Endothelial cell (in vitro differentiated cells): ENCODE measurements at places on chromosomes 5 and 9.

- peak; percentile 37 for DNase-seq
These were observed at the start of gene CXCL14 for GRCh38 chr5:135578685-135579341. TSS of gene CXCL14 (minus strand) at chr5:135578991. CDS start at chr5:135578778, 213 bp downstream.

DNA sequence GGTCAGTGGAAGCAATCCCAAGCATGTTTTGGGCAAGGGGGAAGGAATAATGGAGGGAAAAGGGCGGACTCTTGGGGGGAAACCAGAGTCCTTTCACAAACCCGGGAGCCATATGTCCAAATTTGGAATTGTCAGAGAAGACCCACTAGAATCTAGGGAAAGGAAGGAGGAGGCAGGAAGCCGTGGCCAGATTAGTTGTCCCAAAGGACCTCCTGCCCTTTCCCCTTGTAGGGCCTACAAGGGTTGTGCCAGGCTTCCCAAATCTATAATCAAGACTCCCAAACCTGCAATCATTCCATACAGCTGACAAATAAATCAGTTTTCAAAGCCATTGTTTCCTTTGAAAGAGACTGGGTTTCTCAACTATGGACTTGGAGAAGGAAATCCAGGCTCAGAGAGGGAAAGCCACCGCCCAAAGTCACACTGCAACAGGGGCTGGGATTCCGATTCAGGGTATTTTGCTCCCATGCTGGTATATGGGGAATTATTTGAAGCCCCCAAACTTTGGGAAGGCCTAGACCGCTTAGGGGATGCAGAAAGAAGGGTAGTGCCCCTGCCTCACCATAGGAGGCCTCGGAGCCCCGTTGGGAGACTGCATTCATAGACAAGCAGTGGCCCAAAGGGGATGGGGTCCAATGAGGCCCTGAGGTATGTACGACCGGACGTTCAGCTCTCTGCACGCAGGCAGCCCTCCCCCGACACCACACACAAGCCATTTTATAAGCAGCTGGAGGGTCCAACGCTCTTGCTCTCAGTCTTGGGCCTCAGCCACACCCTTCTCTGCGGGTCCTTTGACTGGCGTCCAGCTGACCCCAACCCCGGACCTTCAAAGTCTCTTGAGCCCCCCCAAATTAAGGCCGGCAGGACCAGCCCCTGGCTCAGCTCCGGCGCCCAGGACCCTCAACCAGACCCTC lies 815 bp downstream of the ANXA6 start:
- peak; percentile 29 for DNase-seq

DNA sequence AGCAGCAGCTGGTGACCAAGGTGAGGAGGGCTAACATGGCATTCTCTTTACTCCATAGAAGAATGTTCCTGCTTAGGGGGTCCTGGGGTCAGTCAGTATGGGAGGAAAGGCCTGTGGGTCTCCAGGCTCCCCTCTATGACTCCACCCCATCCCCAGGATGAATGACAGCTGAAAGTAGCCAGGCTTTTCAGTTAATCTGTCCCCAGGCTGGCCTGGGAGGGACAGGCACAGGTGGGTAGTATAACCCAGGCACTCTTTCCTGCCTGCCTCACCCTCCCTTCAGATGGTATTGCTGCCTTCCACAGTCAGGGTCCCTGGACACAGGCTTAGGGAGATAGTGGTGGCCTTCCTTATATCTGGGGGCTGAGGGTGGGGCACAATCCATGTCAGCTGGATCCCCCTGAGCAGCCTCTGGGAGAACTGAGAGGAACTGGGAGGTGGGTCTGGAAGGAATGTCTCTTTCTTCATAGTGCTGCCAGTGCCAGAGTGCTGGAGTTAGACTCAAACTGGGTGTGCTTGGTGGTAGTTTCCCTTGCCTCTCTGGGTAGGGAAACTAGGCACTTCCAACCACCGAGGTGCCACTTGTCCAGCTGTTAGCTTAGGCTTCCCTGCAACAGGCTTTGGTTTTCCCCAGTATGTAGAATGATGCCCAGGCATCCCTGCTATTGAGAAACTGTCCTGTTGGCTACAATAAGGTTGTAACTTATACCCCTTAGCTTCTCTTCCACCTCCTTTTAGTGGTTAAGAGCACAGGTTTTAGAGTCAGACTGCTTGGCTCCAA lies 27.8 kb downstream of the LARP1 start:
- DNase-seq, result no peak

DNA sequence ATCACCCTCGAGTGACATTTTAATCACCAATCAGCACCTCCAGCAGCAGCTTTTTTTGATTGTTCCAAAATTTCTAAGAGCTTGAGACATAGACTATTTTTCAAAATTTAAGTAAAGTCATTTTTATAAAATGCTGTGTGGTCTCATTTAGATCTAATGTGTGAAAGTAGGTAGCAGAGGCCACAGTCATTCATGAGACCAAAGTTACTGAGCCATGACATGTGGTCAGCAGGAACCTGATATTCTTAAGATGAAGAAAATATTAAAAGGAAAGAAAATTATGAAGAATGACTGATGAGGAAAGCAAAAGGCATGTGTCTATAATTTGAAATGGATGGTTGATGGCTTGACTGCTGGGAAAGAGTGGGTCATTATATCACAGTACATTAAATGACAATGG lies 7.2 kb downstream of the FREM1 start:
- DNase-seq, result no peak

DNA sequence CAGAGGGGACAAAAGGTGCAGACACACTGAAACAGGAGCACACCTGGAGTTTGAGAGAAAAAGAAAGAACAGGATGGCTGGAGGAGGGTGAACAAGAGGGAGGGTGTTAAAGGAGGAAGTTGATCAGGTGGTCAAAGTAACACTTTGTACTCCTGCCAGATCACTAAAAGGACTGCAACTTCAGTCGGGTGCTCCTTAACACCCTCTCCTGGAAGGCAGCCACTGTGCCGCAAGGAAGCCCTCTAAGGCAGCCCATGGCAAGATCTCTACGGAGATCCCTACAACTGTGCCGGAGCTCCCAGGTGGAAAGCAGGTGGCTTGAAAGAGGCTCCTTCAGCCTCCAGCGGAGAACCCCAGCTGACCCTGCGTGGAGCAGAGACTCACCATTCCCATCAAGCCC lies 124.4 kb upstream of the MSX2 start:
- DNase-seq, result no peak

GRCh38 chr5:4947893-4948536 lies 192.1 kb upstream of the ADAMTS16 start:
- no peak for DNase-seq

DNA sequence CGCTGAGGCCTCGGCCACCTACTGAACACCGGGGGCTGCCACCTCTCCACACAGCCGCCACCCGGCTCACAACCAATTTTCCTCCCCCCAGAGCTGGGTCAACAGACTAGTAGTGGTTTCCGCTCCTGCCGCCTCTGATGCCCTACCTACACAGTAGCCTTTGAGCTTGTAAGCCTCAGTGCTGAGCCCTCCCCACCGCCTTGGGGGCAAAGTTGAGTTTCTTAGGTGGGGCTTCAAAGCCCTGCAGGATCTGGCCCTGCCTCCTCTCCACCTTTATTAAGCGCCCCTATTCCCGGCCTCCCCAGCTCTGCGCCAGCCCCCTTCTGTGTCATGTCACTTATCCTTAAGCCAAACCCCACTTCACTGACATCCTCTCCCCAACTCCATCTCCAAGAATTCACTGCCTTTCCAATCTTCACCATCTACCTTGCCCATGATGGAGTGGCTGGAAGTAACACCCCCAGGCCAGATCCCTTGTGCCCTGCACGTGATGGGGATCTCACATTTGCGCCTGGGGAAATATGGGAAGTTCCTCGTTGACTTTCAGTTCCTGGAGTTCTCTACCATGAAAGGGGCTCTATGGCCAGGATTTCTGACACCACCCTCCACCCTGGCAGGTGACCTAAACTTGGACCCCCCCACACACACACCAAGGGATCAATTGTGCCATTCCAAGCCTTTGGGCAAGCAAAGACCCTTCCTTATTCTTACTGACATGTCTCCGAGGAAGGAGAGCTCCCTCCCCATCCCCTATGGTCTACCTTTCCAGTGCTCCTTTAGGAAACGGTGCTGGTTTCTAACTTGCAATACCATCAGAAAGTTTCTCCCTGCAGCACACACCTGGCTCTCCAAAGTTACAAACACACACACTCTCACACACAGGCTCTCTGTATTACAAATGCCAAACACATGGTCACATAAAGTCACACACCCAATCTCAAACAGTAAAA lies 2.7 kb upstream of the CNTFR start:
- no peak for DNase-seq

DNA sequence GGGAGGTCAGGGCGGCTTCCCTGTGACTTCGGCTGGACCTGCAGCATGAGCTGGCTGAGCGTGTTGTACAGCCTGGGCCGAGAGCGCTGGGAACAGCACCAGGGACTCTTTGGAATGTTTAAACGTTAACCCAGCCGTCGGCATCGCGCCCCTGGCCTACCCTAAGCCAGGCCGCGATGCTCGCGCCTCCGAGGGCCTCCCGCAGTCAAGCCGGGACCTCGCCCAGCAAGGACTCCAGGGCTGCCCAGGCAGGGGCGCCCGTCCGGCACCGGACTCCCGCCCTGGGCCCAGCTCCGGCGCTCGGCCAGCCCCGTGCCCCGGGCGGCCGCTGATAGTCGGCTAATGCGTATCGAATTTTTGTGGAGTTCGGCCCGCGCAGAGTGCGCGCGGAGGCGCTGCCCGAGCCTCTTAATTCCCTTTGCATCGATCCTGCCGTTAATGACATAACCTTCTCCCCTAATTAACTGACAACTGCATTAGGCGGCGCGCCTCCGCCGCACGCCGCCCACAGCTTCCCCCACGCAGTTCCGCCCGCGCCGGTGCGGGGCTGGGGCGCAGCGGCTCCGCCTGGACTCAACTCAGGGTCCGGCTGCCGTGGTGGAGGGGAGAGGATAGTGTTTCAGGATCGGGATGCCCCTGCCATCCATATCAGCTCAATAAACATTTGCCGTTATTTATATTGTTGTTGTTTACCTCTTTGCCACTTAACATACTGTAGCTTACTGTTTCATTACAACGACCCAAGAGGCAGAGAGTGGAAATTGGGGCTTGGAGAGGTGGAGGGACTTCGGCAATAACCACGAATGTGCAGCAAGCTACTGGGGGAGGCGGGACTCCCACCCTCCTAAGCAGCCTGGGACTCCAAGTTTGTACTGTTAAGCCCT lies 28.8 kb upstream of the CDC23 start:
- DNase-seq, result peak; percentile 37

DNA sequence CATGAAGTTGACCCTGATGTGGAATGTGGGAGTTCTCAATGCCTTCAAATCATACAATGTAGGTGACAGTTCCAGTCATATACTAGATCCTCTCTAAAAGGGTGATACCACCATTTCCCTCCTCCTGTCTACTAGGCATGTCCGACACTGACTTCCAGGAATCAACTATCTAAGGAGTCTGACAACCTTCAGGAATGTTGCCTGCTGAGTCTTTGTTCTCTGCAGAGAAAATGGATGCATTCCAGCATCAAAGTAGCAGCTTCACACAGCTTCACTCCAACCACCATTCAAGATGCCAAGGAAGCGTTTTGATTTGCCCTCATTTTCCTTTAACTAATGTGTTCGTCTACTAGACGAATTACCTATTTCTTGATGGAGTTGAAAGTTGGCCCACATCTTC lies 530.2 kb downstream of the EBF1 start:
- DNase-seq, result no peak

GRCh38 chr5:77189421-77189820 lies 21.1 kb upstream of the PDE8B start:
- DNase-seq, result no peak

GRCh38 chr9:116842658-116843057 lies 155.6 kb downstream of the TRIM32 start:
- DNase-seq, result no peak

- DNase-seq, result no peak
These were observed 217.2 kb downstream of the MLLT3 start for GRCh38 chr9:20405078-20405477.

DNA sequence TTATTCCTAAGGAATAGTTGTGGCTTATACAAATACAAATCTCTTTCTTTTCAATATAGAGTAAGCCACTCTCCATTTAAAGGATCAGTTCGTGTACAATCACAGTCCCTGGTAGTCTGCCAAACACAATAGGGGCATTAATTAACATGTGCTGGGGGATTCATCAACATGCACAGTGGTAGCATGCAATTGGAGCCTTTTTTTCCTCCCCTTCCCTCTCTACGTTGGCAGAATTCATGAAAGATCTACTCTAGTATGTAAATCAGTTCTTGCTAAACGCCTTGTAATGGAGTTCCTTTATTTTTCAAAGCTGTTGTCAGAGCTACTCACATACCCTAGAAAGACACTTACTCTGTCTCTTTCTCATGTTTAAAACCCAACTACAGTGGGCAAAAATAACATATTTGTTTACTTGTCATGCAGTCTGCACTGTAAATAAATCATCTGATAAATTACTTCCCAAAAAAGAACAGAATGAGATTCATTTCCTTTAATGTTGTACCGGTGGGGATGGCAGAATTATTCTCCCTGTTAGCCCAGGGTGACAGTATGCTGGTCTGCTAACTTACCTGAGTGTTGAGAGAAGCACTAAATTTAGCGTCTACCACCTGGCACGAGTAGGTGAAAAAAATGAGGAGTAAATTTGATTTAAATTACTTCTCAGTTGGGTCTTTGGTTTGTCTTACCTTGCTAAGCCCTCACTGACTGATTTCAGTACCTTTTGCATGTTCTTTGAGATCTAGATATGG lies 341.5 kb upstream of the CCNH start:
- DNase-seq, result no peak

DNA sequence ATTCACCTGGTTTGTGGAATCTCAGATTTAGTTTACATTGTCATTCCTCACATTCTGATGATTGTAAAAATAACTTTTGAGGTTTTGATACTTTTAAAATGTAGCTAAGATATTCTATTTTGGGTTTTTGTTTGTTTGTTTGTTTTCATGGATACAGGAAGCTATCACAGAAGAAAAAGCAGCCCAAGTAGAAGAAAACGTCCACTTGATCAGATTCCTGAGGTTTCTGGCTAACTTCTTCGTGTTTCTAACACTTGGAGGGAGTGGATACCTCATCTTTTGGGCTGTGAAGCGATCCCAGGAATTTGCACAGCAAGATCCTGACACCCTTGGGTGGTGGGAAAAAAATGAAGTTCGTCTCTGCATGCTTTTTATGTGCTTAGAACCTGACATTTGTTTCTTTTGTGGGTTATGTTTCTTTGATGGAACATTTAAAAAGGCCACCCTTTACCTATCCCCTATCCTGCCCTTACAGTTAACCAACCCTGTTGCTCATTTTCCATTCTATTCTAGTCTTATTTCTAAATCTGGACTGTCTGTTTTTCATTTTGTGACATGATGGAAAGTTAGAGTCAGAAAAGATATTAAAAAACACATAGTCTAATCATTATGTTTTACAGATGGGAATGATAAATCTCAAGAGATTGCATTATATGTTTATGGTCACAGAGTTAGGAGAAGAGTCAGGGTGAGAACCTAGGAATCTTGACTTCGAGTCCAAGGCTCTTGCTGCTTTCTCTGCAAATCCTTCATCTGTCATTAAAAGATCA lies 163.7 kb downstream of the ALDH1A1 start:
- DNase-seq, result no peak

DNA sequence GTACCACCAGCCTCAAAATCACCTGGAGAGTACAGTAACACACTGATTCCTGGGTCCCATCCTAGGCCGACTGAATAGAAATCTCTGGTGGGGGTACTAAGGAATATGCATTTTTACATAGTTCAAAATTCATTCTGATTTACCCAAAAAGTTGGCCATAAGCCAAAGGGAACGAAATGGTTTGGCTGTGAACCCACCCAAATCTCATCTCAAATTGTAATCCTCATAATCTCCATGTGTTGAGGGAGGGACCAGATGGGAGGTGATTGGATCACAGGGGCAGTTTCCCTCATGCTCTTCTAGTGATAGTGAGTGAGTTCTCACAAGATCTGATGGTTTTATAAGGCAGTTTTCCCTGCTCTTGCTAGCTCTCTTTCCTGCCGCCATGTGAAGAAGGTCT lies 31.1 kb downstream of the MEGF9 start:
- DNase-seq, result no peak

GRCh38 chr9:126665644-126666035 lies 51.9 kb downstream of the LMX1B start:
- DNase-seq, result no peak
